ENCODE measurements at places on chromosomes 6 and 20. TPM values are rescaled to one million over a fixed set of nuclear protein-coding genes. Genes with fewer than 3 reads are reported as not detected.

CST2 gene
- not detected for total RNA-seq

LGSN gene
- total RNA-seq, result 0.07 TPM

RAET1G gene
- 20.6 TPM for total RNA-seq

RBPJL gene
- total RNA-seq, result not detected

DACT2 gene
- total RNA-seq, result not detected

OXT gene
- total RNA-seq, result not detected

ENPP3 gene
- 0.54 TPM for total RNA-seq

All from M059J (cell line).